Bone marrow (tissue), 2 donors: ENCODE measurements at places on chromosomes 12 and 14.
A peak's percentile ranks its signal among the peaks of the same experiment; 100 is the strongest.

DNA sequence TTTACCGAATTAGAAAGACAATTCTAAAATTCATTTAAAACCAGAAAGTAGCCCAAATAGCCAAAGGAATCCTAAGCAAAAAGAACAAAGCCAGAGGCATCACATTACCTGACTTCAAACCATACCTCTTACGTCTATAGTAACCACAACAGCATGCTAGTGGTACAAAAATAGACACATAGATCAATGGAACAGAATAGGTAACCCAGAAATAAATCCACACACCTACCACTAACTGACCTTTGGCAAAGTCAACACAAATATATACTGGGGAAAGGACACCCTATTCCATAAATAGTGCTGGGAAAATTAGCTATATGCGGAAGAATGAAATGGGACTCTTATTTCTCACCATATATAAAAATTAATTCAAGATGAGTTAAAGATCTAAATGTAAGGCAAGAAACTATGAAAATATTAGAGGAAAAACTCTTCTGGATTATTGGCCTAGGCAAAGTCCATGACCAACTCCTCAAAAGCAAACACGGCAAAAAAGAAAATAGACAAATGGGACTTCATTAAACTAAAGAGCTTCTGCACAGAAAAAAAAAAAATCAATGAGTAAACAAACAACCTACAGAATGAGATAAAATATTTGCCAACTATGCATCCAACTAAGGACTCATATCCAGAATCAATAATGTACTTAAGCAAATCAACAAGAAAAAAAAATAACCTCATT lies 568.9 kb downstream of the SOX5 start:
- no peak for DNase-seq

DNA sequence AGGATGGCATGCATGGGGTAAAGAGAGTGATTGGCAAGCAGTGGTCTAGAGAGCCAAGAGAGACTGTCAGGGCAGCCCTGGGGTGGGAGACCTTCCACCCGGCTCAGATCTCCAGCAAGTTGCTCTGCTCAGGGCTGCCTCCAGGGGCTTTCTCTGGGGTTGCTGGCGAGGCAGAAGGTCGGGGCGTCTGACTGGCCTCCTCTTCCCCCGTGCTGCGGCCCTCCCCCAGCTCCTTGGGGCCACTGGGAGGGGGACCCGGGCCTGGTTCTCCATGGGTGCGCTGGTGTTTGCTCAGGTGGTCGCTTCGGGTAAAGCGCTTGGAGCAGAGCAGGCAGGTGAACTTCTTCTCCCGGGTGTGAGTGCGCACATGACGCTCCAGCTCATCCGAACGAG lies 6.6 kb upstream of the AAAS start:
- no peak for DNase-seq

DNA sequence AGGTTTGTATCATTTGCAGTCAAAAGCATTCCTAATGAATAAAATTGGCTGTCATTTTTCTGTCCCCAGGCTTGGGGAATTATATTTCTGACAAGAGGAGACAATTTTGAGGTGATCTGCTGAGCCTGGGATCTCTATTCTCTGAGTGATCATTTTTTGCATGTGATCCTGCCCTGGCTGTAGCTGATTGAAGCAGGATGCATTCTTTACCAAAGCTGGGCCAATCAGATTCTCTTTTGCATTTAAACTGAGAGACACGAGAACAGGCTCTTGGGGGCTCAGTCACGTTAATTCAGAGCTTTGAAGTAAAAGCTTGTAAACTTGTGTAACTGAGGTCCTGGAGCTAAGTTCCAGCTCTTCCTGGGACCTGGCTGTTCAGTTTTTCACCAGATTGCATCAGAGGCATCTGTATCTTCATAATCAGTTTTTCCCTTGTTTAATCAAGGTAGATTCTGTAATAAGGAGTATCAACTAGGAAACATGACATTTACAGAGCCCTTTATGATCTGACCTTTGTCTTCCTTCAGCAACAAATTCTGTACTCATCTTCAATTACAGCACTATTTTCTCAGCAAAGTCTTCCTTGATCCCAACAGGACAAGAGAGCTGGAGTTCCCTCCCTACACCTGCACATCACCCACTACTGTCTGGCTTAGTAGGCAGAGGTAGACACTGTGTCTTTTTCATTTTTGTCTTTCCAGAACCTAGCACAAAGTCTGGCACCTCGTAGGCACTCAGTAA lies 35.0 kb upstream of the MANSC4 start:
- DNase-seq, result no peak

DNA sequence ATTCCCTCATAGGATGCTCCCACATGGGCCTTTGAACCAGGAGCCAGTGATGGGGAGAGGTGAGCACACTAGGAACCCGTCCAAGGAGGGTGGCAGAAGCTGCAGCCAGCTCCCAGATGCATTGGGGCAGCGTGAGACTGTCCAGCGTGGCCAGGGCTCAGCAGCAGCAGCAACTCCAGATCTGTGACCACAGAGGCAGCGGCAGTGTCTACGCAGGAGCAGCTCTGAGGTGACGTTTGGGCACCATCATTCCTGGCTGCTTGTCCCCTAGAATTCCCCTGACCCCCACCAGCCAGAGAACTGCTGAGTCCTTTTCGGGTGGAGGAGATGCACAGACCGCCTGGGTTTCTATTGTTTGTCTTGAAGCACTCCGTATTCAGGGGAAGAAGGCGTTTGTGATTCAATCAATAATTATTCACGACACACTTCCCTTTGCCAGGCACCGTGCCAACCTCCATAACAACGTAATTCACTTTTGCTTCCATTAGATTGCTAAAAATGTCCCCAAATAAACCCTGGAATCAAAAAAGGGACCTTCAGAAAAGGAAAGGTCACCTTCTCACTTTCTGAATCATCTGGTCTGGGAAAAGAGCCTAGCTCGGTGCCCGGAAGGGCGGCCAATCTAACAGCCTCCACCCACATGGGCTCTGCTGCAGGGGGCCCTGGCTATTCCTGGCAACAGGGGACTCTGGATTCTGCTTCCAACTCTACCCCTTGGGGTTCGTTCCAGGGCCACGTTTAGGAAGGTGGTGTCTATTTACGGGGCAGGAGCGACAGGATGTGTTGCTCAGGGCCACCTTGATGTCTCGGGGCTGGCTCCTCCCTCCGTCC lies 11.4 kb upstream of the BDKRB2 start:
- DNase-seq, result no peak

DNA sequence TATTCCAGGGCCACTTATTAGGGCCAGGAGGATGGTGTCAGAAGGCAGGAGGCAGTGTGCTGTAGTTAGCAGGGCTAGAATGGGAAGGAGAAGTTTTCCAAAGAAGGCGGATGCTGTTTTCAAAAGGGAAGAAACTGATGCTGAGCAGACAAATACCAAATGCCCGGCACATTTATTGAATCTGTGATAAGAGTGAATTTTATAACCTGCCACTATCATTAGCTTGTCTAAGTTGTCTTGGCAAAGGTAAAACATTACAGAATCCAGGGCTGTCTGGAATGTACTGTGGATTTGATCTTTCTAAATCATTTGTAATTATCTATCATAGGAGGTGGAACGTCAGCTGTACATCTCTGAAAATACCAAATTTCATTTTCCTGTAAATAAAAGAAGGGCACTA lies 40.8 kb downstream of the NDUFA12 start:
- no peak for DNase-seq

DNA sequence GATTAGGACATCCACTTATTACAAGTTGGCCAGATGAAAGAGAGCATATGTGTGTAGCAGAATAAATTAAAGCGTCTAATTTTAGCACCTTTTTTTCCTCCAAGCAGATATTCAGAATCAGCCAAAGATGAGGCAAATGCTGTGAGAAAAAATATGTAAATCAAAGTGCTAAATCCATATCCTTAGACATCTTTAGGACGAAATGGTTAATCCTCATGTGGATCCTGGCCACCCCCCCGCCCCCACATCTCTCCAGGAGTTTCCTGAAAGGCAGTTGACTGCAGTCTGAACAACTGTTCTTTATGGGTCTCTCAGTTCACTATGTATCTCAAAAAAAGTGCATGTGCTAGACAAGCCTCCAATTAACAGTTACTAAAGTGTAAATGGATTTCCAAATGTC lies 1768.1 kb upstream of the SEL1L start:
- no peak for DNase-seq

- DNase-seq, result no peak
Measured at GRCh38 chr12:71010143-71010479, 89.6 kb upstream of the PTPRR start.

- no peak for DNase-seq
Measured at GRCh38 chr14:92108345-92109254, 2.2 kb upstream of the ATXN3 start.

DNA sequence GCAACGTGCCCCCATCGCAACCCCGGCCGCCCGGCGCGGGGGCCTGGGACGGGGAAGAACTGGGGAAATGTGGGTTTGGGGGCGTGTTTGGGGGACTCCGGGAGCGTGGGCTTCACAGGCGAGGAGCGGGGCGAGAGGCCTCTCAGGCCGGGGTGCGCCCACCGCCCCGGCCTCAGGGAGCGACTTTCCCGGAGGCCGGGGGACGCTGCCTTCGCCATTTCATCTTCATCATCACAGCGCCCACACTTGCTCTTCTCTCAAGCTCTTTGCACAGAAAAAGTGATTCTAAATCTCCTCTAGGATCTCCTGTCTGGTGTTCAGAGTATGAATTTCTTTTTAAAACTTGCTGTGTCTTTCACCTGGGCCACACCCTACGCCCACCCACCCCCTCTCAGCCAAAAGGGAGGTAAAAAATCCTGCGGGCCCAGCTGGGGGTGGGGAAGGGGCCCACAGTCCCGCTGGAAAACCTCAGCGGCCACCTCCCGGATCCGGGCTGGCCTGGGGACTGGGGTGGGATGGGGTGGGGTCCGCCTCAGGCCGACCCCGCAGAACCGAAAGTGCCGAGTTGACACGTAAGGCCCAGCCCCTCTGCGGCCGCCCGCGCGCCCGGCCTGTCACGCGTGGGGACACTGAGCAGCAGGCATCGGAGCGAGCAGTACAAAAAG lies 7.4 kb downstream of the CDKN1B start:
- no peak for DNase-seq

GRCh38 chr12:11650286-11651281 lies 1.1 kb downstream of the ETV6 start:
- DNase-seq, result no peak

- no peak for DNase-seq
Measured at GRCh38 chr12:75666939-75667334, 155.5 kb upstream of the KRR1 start.

DNA sequence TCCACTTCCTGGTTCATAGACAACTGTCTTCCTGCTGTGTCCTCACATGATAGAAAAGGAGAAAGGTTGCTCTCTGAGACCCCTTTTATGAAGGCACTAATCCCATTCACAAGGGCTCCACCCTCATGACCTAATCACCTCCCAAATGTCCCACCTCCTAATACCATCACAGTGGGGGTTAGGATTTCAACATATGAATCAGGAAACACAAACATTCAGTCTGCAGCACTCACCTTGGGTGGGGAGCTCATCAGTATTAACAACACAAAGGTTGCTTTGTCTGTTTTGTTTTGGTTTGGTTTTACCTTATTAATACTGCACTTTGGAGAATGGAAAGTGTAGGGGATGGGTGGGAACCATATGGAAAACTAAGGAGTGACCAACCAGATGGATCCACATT lies 10.5 kb upstream of the SMCO2 start:
- DNase-seq, result no peak

DNA sequence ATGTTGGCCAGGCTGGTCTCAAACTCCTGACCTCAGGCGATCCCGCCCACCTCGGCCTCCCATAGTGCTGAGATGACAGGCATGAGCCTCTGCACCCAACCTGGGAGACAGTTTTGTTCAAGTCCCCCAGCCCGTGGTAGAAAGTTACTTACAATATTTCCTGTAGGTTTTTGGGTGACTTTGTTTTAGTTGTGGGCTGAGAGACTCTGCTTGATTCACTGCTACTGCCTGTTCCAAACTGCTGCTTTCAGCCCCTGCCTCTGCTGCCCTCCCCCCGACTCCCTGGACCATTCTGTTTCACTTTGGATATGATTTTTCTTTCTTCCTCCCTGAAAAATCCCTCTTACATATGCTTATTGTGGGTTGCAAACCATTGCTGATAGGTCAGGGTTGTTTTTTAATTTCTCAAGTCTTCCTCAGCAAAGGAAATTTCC lies 13.4 kb upstream of the PCNX1 start:
- DNase-seq, result no peak

DNA sequence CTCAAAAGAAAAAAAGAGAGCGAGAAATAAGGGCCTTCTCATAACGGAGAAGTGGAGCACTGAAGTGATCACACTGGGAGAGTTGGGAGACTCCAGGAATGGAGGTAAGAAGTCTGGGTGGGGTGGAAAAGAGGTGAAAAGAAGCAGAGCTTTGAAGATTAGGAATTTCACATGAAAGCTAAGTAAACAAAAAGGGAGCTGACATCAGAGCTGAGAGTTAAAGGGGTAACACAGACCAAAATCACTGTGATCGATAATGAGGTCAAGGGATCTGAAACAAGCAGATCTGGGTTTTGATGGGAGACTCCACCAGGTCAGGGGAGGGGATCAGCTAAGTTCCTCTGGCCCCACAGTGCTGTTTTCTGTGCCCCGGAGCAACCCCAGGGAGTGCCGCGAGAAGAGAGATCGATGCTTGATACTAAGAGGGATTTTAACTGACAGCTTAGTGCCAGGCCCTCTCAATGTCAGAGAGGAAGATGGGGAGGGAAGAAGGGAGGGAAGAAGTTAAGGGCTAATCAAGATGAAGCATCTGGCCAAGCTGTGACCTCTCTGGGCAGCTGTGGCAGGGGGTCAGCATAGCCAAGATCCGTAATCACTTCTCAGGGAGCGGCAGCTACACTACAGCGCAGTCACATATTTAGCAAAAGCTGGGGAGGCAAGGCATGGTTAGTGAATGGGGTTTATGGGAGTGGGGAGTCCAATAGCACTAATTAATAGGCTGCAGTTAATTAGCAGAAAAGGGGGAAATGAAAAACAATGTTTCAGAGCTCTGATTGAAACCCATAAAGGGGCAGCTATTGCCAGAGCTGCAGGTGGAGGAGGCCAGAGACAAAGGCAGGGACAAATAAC lies 8.0 kb downstream of the AQP6 start:
- no peak for DNase-seq

GRCh38 chr14:23512156-23512555 lies 39.4 kb downstream of the ZFHX2 start:
- no peak for DNase-seq

- no peak for DNase-seq
Measured at GRCh38 chr12:107822356-107822755, 47.9 kb downstream of the ASCL4 start.

GRCh38 chr12:13534645-13535398 lies 338.3 kb downstream of the EMP1 start:
- DNase-seq, result peak; percentile 6

GRCh38 chr12:12466157-12466556 lies 96.5 kb downstream of the DUSP16 start:
- DNase-seq, result no peak

DNA sequence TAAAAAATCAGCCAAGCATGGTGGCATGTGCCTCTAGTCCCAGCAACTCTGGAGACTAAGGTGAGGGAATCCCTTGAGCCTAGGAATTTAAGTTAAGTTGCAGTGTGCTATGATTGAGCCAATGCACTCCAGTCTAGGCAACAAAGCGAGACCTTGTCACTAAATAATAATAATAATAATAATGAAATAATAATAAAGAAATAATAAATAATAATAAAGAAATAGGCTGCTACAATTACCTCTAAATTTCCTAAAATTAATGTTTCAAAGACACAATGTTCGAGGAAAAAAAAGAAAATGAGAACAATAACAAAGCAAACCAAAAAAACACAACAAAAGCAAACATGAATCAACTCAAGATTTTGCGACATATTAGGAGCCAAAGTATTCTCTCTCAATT lies 29.7 kb downstream of the RALGAPA1 start:
- DNase-seq, result no peak

- DNase-seq, result no peak
Measured at GRCh38 chr14:61297581-61297980, 16.4 kb upstream of the TMEM30B start.

GRCh38 chr14:104111301-104112112 lies 26.0 kb downstream of the ASPG start:
- no peak for DNase-seq

- DNase-seq, result no peak
Measured at GRCh38 chr14:21875791-21876190, 202.2 kb upstream of the OR4E1 start.
